H1 (cell line): ENCODE measurements at places on chromosomes 2 and 18.

GRCh38 chr2:144443837-144444817, 75.8 kb downstream of the ZEB2 start:
- no peaks in the 10 kb centered on the region for H3K36me3 ChIP-seq
- no peak overlapping the region for H3K4me3 ChIP-seq
- no peak for DNase-seq
- no peak overlapping the region for H3K27ac ChIP-seq
- peaks cover 30% of the 10 kb centered on the region; the same call in 1 of the 2 replicates for H3K4me1 ChIP-seq
- 0 out of 2 replicates have a peak, but pooled peaks cover 3% of the 10 kb centered on the region for H3K27me3 ChIP-seq

GRCh38 chr2:45776160-45776955, 124.9 kb downstream of the PRKCE start:
- DNase-seq = no peak
- no peaks in the 10 kb centered on the region for H3K27me3 ChIP-seq
- no peaks in the 10 kb centered on the region for H3K36me3 ChIP-seq
- H3K4me3 ChIP-seq = no peak overlapping the region
- no peaks in the 10 kb centered on the region for H3K4me1 ChIP-seq
- no peak overlapping the region for H3K27ac ChIP-seq

DNA sequence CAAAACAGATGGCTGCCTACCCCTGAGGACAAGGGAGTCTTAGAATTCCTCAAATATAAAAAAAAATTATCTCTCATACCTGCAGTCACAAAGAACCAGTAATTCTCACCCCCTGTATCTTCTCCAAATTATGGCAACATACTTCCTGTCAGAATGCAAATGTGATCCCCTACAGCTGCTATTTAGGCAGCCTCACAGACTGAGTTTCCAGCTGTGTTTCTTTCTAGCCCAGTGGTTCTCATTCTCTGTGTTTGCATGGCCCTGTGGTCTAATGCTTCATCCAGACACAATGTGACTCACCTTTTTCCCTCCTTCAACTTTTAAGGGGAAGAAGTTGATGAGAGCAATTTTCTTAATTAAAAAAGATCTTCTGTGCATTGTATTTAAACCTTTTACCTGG, 726.3 kb downstream of the TSN start:
- no peak for DNase-seq
- H3K4me1 ChIP-seq = no peaks in the 10 kb centered on the region
- no peaks in the 10 kb centered on the region for H3K27me3 ChIP-seq
- H3K4me3 ChIP-seq = no peak overlapping the region
- no peaks in the 10 kb centered on the region for H3K36me3 ChIP-seq
- H3K27ac ChIP-seq = no peak overlapping the region

- no peaks in the 10 kb centered on the region; the same call in 1 of the 2 replicates for H3K36me3 ChIP-seq
- H3K27me3 ChIP-seq = no peaks in the 10 kb centered on the region
- no peaks in the 10 kb centered on the region for H3K4me1 ChIP-seq
- no peak for DNase-seq
- no peak overlapping the region for H3K27ac ChIP-seq
Measured at GRCh38 chr18:63199743-63200241, 119.8 kb downstream of the BCL2 start.

DNA sequence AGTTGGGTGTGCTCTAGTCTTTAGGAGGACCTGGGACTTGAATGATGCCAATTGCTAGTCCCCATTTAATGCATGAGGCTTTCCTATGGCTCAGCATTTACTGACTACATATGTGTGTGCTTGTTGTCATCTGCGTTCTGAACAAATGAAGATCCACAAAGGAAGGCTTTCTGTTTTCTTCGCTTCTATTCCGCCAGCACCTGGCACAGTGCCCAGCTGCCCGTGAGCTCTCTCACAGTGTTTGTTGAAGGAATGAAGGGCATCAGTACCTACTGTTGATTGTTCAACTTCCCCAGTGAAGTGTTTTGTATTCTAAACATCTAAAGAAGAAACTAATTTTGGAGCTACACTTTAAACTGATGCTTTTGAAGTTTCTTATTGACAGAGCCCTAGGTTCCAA, 122.4 kb upstream of the LINC00305 start:
- H3K4me1 ChIP-seq = peaks cover 15% of the 10 kb centered on the region
- no peak overlapping the region for H3K27ac ChIP-seq
- no peaks in the 10 kb centered on the region for H3K27me3 ChIP-seq
- H3K4me3 ChIP-seq = no peak overlapping the region
- DNase-seq = no peak

GRCh38 chr2:6211236-6211635, 519.1 kb downstream of the SOX11 start:
- H3K27me3 ChIP-seq = no peaks in the 10 kb centered on the region
- H3K36me3 ChIP-seq = no peaks in the 10 kb centered on the region
- no peak overlapping the region for H3K27ac ChIP-seq

DNA sequence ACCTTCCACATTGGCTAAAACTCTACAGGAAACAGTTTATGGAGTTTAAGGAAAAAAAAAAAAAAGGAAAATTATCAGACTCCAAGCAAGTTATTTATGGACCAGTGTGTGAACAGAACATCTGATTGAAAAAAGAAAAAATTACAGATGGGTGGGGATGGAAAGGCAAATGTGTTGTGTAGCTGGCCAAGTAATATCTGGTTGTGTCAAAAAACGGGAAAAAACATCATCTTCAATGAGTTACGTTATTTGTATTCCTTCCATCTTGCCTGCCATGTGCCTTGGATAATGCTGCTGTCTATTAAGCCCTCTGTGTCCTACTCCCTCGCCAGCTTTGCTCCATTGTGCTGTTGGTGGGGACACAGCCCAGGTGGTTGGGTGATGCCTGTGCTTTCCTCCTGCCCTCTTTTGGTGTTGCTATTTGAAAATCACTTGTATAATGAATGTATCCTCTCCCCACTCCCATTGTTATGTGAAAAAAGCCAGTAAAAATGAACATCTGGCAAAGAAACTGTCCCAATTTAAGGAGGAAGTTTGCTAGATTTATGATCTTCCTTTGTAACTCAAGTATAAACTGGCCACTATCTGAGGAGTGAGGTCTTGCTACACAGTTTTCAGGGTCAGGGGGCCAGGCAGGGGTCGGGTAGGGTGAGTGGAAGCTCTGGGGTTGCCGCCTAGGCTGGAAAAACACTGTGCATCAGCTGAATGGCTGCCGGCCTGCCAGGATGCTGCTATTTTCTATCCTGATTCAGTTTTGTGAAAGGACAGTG, 155.9 kb downstream of the FMNL2 start:
- no peak overlapping the region for H3K4me3 ChIP-seq
- no peaks in the 10 kb centered on the region for H3K27me3 ChIP-seq
- H3K4me1 ChIP-seq = peaks cover 2% of the 10 kb centered on the region; the same call in 1 of the 2 replicates
- H3K36me3 ChIP-seq = no peaks in the 10 kb centered on the region

GRCh38 chr18:36843784-36844183, 14.9 kb downstream of the KIAA1328 start:
- no peaks in the 10 kb centered on the region for H3K27me3 ChIP-seq
- no peak overlapping the region for H3K4me3 ChIP-seq
- no peak overlapping the region for H3K27ac ChIP-seq
- peaks cover 3% of the 10 kb centered on the region; the same call in 1 of the 2 replicates for H3K4me1 ChIP-seq
- no peak for DNase-seq

- H3K4me1 ChIP-seq = no peaks in the 10 kb centered on the region; the same call in 1 of the 2 replicates
- no peak overlapping the region for H3K27ac ChIP-seq
- no peak overlapping the region for H3K4me3 ChIP-seq
- H3K27me3 ChIP-seq = no peaks in the 10 kb centered on the region
- DNase-seq = no peak
- no peaks in the 10 kb centered on the region for H3K36me3 ChIP-seq
Measured at GRCh38 chr2:166042356-166042755, 85.5 kb downstream of the SCN1A start.

GRCh38 chr2:120468136-120468535, 122.2 kb downstream of the INHBB start:
- no peak for DNase-seq
- no peak overlapping the region for H3K4me3 ChIP-seq
- H3K27me3 ChIP-seq = peaks cover 92% of the 10 kb centered on the region
- no peaks in the 10 kb centered on the region for H3K36me3 ChIP-seq
- H3K27ac ChIP-seq = no peak overlapping the region

DNA sequence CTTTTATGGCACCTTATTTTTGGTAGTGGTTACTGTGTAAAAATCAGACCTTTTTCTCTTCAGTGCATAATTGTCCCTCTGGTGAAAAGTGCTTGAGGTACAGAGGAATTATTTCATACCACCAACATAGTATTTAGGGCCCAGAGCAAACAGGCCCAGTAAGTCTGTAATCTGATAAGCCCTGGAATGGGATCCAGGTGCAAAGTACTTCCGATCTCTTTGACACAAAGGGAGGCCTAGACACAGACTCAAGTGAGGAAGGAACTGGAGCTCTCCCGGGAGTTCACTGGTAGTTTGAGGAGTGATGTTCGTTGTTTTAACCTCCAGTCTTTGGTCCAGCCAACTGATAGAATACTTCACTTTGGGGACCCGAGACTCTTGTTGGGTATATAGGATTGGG, 57.4 kb downstream of the RAB31 start:
- H3K4me3 ChIP-seq = no peak overlapping the region
- peaks cover 8% of the 10 kb centered on the region for H3K4me1 ChIP-seq
- no peak overlapping the region for H3K27ac ChIP-seq
- no peaks in the 10 kb centered on the region for H3K36me3 ChIP-seq
- H3K27me3 ChIP-seq = no peaks in the 10 kb centered on the region
- DNase-seq = no peak

DNA sequence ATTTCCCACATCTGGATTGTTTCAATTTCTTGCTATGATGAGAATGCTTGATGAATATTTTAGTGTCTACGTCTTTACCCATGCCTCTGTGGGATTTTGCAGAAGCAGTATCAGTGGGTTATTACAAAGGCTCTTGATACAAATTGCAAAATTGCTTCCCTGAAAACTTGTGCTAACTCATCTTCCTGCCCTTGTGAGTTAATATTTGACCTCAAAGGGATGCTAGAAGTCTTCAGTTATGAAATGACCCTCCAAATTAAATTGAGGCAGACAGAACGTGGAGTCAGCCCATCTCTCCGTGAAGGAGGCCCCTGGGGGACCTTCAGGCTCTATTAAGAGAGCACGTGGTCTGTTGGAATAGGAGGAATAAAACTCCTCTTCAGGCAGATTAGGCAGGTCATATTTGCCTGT, 239.2 kb upstream of the HS6ST1 start:
- no peaks in the 10 kb centered on the region for H3K36me3 ChIP-seq
- no peak overlapping the region for H3K27ac ChIP-seq
- H3K27me3 ChIP-seq = no peaks in the 10 kb centered on the region

DNA sequence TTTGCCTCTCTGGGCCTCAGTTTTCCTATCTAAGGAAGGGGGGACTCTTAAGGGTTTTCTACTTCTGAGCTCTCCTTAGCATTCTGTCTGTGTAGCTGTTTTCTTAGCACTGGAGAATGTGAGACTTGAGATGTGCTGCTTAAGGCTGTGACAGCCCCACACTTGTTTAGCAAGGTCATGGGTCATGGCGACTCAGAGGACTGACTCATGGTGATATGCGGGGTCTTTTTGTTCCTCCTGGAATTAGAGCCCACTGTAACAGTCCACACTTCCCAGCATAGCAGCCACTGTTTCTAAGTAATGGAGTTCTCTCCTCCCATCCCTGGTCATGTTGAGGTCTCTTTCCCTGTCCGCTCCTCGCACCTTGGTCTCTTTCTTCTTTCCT, 4.1 kb upstream of the LPIN1 start:
- H3K27me3 ChIP-seq = no peaks in the 10 kb centered on the region; the same call in 1 of the 2 replicates
- DNase-seq = no peak
- H3K27ac ChIP-seq = no peak overlapping the region

- no peak overlapping the region for H3K4me3 ChIP-seq
- H3K36me3 ChIP-seq = no peaks in the 10 kb centered on the region
- no peaks in the 10 kb centered on the region for H3K4me1 ChIP-seq
- H3K27ac ChIP-seq = no peak overlapping the region
- no peak for DNase-seq
- no peaks in the 10 kb centered on the region for H3K27me3 ChIP-seq
Measured at GRCh38 chr2:85862426-85862825, 26.4 kb downstream of the ST3GAL5 start.

DNA sequence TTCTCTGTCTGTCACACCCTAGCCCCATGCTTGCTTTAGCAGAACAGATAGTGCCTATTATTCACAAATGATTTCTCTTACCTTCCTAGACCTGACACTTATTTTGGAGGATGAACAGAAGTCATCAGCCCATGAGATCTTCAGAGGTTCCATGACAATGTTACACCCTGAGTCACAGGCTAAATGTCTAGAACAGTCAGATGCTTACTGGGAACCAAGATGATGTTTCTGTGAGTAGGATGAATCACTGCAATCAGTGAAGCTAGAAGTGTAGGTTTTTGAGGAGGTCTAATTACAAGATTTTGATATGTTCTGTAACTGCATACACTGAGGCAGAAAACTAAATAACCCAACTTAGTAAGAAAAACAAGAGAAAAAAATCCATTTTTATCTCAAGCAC, 123.0 kb upstream of the THUMPD2 start:
- no peaks in the 10 kb centered on the region for H3K4me1 ChIP-seq
- H3K36me3 ChIP-seq = no peaks in the 10 kb centered on the region
- no peak overlapping the region for H3K27ac ChIP-seq
- DNase-seq = no peak
- H3K27me3 ChIP-seq = no peaks in the 10 kb centered on the region

DNA sequence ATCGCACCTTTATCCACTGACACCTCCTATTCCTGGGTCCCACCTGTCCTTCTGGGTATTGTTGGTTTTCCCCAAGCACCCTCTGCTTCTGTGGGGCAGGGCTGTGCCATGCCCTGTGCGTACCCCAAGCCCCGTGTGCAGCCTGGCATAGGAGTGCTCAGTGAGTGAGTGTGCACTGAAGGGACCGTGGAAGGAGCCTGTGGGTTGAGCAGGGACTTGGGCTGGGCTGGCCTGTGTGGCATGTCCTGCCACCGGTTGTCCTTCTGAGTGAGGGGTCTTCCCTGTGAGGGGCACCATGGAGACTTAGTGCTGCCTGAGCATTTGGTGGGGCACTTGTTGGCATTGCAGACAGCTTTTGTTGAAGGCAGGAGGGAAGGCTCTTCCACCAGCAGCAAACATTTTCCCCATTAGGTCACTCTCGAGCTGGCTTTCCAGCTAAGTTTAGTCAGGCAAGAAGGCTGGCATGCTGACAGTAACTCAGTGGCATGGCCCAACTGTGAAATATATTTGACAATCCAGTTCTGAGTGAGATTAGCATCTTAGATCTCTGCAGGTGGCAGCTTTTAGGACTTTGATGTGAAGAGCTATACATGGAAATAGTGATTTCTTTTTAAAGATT, 64.7 kb downstream of the LPIN1 start:
- H3K27ac ChIP-seq = no peak overlapping the region
- H3K27me3 ChIP-seq = no peaks in the 10 kb centered on the region
- no peaks in the 10 kb centered on the region for H3K36me3 ChIP-seq
- no peak overlapping the region for H3K4me3 ChIP-seq

DNA sequence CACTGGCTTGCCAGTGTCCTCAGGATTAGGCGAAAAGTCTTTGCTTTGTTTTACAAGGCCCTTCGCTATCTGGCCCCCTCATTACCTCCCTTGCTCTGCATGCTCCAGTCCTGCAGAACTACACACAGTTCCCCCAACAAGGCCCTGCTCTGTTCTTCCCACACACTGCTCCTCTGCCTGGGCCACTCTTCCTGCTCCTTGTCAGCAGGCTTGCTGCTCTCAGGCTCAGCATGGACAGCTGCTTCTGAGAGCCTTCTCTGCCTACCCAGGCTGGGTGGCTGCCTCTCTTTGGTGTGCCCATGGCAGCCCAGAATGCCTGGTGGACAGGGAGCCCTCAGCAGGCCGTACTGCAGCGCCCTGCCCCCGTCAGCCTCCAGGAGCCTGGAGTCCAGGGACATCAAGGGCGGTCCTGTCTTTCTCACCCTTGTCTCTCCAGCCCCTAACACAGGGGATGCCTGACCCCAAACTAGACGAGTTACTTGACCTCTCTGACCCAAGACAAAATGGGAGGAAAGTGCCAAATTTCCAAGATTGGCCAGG, 111.1 kb downstream of the MSH2 start:
- H3K4me1 ChIP-seq = peaks cover 4% of the 10 kb centered on the region
- no peaks in the 10 kb centered on the region for H3K27me3 ChIP-seq
- H3K4me3 ChIP-seq = no peak overlapping the region
- 0 out of 2 replicates have a peak, but pooled peaks cover under 1% of the 10 kb centered on the region for H3K36me3 ChIP-seq
